DMS79 treated with DMSO at 0.1 percent for 48 hours (cell line): ENCODE measurements at places on chromosomes 13 and 19.

DNA sequence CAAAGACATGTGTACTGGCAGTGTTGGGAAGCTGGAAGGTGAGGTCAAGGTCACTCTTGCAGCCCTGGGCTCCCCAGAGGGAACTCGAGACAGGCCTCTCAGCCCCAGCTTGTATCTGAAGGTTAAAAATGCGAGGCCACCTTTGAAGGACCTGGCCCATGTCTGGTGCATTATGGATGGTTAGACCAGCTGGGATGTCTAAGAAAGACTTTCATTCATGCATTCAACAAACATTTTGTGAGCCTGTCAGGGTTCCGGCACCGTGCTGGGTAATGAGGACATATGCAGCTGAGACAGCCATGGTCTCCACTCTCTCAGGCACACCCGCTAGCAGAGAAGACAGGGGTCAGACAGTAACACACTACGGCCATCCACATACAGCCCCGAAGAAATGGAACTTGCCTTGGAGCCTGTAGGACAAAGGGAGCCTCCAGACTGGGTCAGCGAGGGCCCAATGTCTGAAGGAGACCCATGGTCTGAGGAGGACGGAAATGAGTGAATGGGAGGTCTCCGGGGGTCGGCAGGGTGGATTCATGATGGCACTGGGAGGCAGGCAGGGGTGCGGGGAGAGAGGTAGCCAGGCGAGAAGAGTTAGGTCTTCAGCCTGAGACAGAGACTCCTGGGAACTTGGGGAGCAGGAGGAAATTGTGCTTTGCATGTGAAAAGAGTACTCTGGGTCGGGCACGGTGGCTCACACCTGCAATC lies 19.0 kb downstream of the VSTM2B start:
- DNase-seq = no peak

- no peak for DNase-seq
These were observed 910.8 kb upstream of the MIR17HG start for GRCh38 chr13:90436697-90437096.

GRCh38 chr19:49933643-49934042 lies 4.3 kb upstream of the NUP62 start:
- DNase-seq = no peak

DNA sequence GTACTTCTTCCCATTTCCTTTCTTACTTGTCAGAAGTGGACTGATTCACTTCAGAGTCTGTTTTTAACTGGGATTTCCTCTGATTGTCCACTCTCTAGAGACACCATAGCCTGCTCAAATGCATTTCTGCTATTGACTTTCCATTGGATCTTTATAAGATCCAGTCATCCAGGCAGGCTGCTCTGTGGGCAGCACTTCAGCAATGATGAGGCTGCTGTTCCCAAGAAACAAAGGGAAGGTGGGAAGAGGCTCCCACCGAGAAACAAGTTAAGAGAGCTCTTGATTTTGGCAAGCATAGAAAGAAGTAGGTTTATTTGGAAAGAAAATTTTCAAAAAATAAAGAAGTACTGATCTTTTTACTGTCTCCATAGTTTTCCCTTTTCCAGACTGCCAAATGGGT lies 125.8 kb upstream of the STARD13 start:
- no peak for DNase-seq

- no peak for DNase-seq
These were observed 33.3 kb upstream of the SPATA13 start for GRCh38 chr13:24127116-24127631.
